Kasumi-1 (cell line): ENCODE measurements at places on chromosomes 2 and 18.

GRCh38 chr2:178084273-178084672, 11.7 kb upstream of the PDE11A start:
- no peak for DNase-seq

DNA sequence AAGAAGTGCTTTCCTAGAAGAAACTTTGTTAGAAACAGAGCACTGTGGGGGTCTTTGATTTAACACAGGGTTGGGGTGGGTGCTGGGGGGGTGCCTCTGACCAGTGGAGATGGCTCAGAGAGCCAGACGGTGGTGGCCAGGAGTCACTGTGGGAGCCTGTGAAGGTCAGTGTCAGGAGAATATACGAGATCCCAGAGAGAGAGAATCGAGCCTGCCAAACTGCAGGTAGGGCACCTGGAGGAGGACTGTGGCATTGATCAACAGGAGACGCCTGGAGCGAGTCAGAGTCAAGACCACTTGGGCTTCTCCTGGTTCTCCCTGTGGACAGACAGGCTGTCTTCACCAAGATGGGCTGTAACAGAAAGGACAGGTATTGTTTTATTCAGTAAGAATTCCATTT, 136.5 kb upstream of the TWIST2 start:
- DNase-seq: no peak

- no peak for DNase-seq
Measured at GRCh38 chr2:207494137-207494536, 35.6 kb upstream of the CREB1 start.

- DNase-seq: no peak
Measured at GRCh38 chr2:45713591-45713990, 62.1 kb downstream of the PRKCE start.

DNA sequence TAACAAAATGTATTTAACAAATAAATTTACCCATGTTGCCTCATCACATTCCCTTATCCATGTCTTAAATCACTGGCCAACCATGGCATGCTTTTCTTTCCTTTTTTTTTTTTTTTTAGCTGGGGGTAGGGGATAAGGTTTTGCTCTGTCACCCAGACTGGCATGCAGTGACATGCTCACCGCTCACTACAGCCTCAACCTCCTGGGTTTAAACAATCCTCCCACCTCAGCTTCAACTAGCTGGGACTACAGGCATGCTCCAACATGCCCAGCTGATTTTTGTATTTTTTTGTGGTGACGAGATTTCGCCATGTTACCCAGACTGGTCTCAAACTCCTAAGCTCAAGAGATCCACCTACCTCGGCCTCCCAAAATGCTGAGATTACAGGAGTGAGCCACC, 266.4 kb downstream of the THSD7B start:
- DNase-seq: no peak
